Activated naive CD8-positive, alpha-beta T cell treated with anti-CD3 and anti-CD28 coated beads, Interleukin-2, amount 50 U/mL, for 24 hours (primary cell): ENCODE measurements at places on chromosomes 11 and 22.
A peak's percentile ranks its signal among the peaks of the same experiment; 100 is the strongest.

- no peak for DNase-seq
Measured at GRCh38 chr11:49851971-49852389, 100.2 kb upstream of the OR4C13 start.

- DNase-seq = peak; percentile 22
Measured at GRCh38 chr11:93775289-93775688, 8.8 kb upstream of the MED17 start.

- DNase-seq = no peak
Measured at GRCh38 chr11:36110668-36111410, 167.0 kb downstream of the LDLRAD3 start.

GRCh38 chr22:23224846-23225245 is 44.5 kb downstream of the BCR start:
- no peak for DNase-seq

- no peak for DNase-seq
Measured at GRCh38 chr11:6191742-6192141, 7.3 kb upstream of the OR52W1 start.

DNA sequence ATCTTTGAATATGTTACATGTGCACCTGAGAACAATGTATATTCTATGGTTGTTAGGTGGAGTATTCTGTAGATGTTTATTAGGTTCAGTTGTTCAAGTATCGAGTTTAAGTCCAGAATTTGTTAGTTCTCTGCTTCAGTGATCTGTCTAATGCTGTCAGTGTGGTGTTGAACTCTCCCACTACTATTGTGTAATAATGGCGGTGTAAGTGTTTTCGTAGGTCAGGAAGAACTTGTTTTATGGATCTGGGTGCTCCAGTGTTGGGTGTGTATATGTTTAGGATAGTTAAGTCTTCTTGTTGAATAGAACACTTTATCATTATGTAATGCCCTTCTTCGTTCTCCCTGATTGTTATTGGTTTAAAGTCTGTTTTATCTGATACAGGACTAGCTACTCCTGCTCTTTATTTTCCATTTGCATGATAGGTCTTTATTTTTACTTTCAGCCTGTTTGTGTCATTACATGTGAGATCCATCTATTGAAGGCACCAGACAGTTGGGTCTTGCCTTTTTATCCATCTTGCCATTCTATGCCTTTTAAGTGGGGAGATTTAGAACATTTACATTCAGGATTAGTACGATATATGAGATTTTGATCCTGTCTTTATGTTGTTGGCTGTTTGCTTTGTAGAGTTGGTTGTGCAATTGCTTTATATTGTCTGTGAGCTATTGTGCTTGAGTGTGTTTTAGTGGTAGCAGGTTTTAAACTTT is 121.6 kb downstream of the DDX10 start:
- DNase-seq = no peak

- peak; percentile 42 for DNase-seq
Measured at GRCh38 chr11:67368621-67369020, 4.8 kb downstream of the CLCF1 start.

GRCh38 chr11:15754221-15754620 is 602.1 kb downstream of the SOX6 start:
- no peak for DNase-seq

GRCh38 chr11:29321293-29322132 is 695.3 kb downstream of the KCNA4 start:
- no peak for DNase-seq

- DNase-seq = no peak
Measured at GRCh38 chr11:122663056-122663740, 7.7 kb downstream of the UBASH3B start.

- DNase-seq = no peak
Measured at GRCh38 chr11:88280673-88281316, 56.7 kb downstream of the CTSC start.

GRCh38 chr22:42608823-42609361 is 5.8 kb downstream of the POLDIP3 start:
- no peak for DNase-seq
